Stimulated activated CD8-positive, alpha-beta memory T cell treated with anti-CD3 and anti-CD28 coated beads, Interleukin-15, amount 100 ng/mL, for 48 hours (primary cell): ENCODE measurements at places on chromosomes 11 and 22.
A peak's percentile ranks its signal among the peaks of the same experiment; 100 is the strongest.

DNA sequence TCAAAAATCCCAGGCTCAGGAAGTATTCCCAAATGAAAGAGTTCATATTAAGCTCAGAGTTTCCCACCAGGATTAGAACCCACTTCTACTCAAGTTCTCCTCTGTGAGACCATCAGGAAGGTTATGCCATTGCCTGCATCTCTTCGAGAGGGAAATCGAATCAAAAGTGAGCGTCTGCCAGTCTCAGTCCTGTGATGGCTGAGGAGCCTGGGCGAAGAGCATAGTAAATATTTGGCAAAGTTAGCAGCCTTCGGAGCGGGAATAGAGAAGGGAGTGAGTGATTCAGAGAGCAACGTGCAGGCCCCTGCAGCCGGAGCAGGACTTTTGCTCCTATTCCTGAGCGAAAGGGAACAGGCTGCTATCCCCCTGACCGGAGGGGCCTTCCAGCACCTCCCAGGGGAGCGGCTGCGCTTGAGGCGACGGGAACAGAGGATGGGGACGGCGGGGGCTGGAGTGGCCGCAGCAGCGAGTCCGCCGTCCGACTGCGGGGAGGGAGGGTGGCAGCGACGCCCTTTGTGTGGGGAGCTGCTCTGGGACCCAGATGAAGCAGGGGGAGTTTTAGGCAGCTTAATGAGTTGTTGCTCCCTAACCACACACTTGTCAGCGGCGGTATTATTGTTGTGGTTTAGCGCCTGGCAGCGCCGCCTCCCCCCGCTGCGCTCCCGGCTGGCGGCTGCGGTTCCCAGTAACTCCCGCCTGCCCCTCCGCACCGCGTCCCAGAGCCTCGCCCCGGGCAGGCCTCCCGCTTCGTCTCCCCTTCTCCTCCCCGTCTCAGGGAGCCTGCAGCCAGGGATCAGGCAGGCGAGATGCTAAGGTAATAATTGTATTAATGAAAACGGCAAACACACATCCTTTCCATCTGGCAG is 21.7 kb upstream of the NRGN start:
- peak; percentile 2 for DNase-seq

GRCh38 chr11:116379185-116379828 is 393.5 kb downstream of the BUD13 start:
- DNase-seq: no peak

- no peak for DNase-seq
These were observed 124.5 kb downstream of the KCNQ1 start for GRCh38 chr11:2569321-2569721.

- no peak for DNase-seq
These were observed 636.1 kb downstream of the BRD1 start for GRCh38 chr22:49191506-49191980.

DNA sequence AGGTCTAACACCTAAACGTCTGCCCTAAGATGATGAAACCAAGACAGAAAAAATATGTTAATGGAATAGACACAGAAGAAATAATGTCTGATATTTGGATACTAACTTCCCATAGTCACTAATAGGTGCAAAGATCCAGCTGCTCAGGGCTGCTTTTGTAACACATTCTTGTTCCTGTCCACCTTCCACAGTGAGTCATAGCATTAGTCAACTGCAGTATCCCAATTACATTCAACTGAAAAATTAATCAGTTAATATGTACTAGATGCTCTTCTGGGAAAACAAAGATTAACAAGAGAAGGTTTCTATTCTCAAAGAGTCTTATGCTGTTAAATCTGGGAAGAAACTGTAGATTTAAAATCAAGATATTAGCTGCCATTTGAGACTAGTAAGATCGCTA is 47.6 kb downstream of the HEPHL1 start:
- no peak for DNase-seq

- DNase-seq: no peak
These were observed 79.0 kb downstream of the EFCAB6 start for GRCh38 chr22:43733138-43733537.
